ENCODE measurements at places on chromosomes 5 and 9. TPM values are rescaled to one million over a fixed set of nuclear protein-coding genes. Genes with fewer than 3 reads are reported as not detected.
A peak's percentile ranks its signal among the peaks of the same experiment; 100 is the strongest.

The PRPF4 gene
- 17.4 TPM for polyA plus RNA-seq

- DNase-seq: peak; percentile 48
Measured at GRCh38 chr9:113901221-113901688, 25.1 kb downstream of the ZNF618 start.

DNA sequence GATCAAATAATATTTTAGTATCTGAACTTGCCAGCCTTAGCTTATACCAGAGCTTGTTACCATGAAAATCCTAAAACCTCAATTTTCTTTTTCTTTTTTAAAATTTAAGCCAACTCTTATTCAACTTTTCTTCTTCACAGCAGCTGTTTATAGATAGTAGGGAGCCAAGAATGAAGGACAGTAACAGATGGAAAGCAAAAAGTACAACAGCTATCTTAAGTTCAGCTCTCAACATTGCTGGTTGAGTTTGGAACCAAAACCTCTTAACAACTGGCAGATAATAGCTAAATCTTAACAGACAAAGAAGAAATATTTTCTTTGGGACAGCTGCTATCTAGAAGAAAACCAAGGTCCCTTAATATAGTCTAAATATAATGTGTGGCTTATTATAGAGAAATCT is 74.7 kb downstream of the PJA2 start:
- no peak for DNase-seq

DNA sequence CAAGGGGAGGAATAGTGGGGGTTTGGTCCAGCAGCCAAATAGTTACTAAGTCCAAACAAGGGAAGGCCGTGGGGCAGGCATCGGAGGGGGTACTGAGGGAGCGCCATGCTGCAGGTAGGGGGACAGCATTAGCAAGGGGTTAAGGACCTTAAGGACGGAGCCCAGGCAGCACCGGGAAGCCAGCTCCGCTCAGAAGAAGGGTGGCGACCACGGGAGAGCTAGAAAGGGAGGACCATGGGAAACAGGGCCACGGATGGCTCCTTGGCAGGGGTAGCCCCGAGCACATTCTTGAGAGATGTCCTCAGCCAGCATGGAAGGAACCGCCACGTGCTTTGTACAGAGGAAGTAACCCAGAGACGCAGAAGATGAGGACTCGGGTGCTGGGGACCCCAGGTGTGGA is 76.2 kb upstream of the STXBP1 start:
- DNase-seq: no peak

DNA sequence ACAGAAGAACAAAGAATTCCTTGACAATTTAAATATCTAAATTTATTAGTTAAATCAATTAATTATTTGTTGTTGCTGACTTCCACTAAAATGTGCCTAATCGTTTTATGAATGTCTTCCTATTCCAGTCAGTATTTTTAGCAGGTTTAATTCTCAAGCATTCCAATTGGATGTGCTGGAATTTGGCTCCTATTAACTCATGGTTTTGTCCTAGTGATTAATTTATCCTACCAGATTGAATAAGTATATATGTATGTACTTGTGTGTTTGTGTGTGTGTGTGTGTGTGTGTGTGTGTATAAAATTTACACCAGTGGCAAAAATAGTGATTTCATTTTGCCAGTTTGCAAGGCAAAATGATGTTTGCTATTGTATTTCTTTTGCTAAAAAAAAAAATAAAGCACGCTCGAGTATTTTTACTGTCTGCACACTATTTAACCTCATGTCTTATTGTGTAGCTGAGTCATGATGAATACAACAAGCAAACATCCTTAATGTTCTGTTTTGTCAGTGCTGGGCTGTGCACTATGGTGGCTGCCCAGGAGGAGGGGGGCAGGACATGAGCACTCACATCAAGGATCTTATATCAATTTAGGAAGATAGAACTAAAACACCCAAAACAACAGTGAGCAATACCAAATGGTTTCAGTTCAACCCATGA is 375.5 kb downstream of the PDE4D start:
- DNase-seq: no peak

The ZNF483 gene
- 0.14 TPM for polyA plus RNA-seq

The RNF38 gene
- 7.6 TPM for polyA plus RNA-seq

The FOXD4L3 gene
- not detected for polyA plus RNA-seq

The SLC6A18 gene
- polyA plus RNA-seq: not detected

- no peak for DNase-seq
Measured at GRCh38 chr5:80958616-80959015, 1.5 kb upstream of the RASGRF2 start.

DNA sequence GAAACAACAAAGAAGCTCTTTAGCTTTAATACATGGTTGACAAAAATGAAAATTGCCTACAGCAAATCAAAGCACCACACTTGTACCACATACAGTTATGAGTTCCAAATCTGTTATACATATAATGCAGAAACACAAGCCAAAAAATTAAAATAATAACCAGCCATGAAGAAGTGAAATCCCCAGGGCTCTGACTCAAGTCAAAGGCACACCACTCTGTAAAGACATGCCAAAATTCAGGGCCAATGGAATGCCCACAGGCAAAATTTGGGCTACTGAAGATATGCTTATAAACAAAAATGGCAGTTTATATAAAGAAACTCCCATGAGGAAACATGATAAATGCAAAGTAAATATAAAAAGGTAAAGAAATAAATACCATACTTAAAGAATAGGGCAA is 29.0 kb downstream of the THBS4 start:
- no peak for DNase-seq

DNA sequence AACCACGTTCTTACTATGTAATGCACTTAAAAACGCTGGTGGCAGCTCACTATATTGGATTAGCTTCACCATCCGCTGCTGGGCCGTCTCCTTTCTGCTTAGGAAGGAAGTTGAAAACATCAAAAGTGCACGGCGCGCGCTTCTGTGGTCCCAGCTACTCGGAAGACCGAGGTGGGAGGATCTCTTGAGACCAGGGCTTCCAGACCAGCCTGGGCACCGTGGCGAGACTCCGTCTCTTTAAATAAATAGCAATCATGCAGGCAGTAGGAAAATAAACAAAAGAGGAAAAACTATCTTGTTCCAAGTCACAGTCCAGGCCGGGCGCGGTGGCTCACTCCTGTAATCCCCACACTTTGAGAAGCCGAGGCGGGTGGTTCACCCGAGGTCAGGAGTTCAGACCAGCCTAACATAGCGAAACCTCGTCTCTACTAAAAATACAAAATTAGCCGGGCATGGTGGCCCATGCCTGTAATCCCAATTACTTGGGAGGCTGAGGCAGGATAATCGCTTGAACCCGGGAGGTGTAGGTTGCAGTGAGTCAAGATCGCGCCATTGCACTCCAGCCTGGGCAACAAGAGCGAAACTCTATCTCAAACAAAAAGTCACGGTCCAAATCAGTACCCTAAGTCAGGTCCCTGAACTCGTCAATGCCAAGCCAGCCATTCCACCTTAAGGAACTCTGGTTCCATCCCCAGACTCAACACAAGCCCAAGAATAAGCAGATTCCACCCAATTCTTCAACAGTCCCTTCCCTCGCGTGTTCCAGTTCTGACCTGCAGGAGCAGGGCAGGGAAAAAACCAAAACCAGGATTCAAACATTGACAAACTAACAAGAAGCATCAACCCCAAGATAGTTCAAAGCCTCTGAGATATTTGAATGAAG is 1.0 kb upstream of the GOLGA1 start:
- peak; percentile 75 for DNase-seq

DNA sequence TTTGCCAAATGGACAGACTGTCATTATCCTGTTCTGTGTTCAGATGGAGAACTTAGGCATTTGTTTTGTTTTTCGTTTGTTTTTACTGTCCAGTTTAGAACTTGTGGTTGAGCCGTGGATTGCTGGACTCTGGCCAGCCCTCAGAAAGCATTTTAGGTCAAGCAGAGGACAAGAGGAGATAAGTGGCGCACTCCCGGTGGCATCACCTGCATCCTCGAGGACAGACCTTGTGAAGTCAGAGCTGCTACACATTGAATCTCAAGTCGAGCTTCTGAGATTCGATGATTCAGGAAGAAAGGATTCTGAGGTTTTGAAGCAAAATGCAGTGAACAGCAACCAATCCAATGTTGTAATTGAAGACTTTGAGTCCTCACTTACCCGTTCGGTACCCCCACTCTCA is 8.9 kb downstream of the MTRR start:
- no peak for DNase-seq

The CYLC2 gene
- polyA plus RNA-seq: not detected

The PCA3 gene
- polyA plus RNA-seq: 0.08 TPM

The FLT4 gene
- polyA plus RNA-seq: 12.6 TPM

DNA sequence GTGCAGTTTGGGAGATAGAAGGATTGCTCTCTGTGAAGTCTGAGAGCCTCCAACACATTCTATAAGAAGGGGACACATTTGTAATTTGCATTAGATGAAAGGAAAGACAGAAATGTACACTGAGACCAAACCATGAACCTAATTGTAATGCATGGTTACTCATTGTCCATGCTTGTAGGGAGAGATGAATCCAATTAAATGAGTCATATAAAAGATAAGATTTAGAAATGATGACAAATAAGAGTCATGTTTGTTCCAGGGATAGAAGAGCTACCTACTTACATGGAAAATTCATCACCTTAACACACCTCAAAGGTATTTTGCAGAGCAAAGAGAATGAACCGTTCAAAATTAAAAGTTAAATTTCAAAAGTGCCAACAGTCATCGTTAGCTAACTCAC is 85.1 kb downstream of the FBXL7 start:
- no peak for DNase-seq

The C9orf153 gene
- polyA plus RNA-seq: 0.02 TPM

The PCDHGA8 gene
- polyA plus RNA-seq: 0.06 TPM

The RNF130 gene
- polyA plus RNA-seq: 123 TPM

The ZNF618 gene
- 2.6 TPM for polyA plus RNA-seq

DNA sequence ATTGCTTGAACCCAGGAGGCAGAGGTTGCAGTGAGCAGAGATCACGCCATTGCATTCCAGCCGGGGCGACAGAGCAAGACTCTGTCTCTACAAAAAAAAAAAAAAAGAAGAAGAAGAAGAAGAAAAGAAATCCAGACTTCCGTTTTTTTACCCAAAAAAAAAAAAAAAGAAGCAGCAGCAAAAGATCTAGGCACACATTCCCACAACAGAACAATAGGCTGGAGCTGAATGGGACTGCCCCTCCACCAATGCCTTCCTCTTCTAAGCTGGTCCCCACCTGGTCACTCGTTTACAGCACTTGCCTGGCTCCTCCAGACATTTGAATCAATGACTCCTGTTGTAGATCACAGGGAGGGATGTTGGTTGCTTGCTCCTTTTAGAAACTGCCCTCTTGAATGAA is 1.6 kb upstream of the LMAN2 start:
- DNase-seq: no peak

GRCh38 chr5:179558932-179559283 is 8.6 kb downstream of the RUFY1 start:
- DNase-seq: peak; percentile 84

DNA sequence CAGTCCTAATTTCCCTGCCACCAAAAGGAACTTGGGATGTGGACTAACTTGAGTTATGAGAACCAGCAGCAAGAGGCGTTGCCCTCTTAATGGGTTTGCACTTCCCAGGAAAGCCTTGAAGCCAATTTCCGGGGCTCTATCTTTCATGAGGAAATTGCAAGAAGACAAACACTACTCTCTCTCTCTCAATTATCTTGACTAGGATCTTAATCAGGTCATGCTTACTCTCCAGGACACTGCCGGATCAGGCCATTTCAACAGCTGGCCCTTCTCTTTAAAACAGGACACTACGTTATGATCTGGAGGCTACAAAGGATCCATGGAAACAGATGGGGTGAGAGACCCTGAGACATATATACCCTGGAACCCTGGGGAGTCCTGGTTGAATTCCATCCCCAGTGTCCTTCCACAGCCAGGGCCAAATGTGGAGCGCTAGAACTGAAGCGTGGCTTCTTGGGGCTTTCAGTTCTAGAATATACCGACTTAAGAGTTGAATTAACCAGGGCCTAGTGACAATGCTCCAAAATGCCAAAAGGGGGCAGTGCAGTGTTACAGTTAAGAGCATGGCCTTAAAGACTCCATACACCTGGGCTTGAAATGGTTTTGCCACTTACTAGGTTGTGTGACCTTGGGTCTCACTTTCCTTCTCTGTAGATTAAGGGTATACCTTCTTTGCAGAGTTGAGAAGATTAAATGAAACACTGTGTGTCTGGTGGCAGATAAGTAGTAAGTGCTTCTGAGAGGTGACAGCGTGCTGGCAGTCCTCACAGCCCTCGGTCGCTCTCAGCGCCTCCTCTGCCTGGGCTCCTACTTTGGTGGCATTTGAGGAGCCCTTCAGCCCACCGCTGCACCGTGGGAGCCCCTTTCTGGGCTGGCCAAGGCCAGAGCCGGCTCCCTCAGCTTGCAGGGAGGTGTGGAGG is 21.1 kb downstream of the FAM219A start:
- DNase-seq: peak; percentile 87

The CD180 gene
- 2.1 TPM for polyA plus RNA-seq

The PCDHA6 gene
- 0.11 TPM for polyA plus RNA-seq

The WHRN gene
- 3.1 TPM for polyA plus RNA-seq

GRCh38 chr9:7129391-7129790 is 371.6 kb downstream of the KDM4C start:
- no peak for DNase-seq

The AGXT2 gene
- not detected for polyA plus RNA-seq

The DOCK2 gene
- 9.6 TPM for polyA plus RNA-seq

DNA sequence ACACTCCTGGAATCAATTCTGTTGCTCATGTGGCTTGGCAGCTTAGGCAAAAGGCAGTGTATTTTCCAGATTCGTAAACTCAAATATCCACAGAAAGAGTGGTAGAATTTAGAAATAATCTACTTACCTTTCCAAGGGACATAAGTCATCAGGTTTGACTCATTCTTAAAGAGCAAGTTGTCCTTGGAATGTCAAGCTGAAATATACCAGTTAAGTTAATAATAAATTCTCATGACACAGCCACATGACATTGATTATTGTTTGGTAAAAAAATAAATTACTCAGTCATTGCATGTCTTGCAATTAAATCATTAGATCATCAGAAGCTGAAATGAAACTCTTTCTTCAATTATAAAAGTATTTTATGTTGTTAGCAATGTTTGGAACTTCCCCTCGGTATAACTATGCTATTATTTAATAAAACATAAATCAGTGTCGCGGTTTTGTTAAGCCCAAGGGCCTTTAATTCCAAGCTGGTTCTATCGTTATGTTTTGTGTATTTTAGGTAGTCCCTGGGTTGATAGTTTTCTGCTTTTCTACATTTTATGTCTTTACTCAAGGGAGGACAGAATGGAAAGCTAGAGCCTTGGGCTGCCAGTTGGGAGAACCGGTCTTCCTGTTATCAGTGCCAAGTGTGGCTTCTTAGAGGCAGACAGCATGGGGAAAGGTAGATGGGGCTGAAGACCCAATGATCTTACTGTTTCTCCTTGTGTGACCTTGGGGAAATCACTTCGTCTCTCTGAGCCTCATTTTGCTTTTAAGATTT is 79.3 kb upstream of the PRLR start:
- no peak for DNase-seq

The PCDH1 gene
- polyA plus RNA-seq: 45.1 TPM

DNA sequence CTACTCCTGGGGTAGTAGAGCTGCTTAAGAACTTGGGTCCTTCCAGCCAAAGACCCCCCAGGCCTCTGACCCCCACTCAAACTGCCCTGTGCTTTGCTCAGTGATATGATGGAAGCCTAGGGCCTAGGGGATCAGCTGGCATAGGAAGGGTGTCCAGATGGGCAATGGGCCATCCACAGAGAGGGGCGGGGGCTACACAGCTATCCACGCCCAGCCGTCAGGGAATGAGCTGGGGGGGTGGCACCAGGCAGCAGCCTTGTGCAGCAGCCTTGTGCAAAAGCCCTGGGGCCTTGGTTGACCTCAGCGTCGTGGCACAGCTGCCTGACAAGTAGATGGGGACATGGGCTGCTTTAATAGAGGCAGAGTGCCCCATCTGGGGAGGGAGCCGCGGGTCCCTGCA is 43.2 kb downstream of the DAB2IP start:
- DNase-seq: no peak

- DNase-seq: no peak
Measured at GRCh38 chr9:135048046-135048757, 39.3 kb upstream of the OLFM1 start.

GRCh38 chr9:111994831-111995458 is 98.3 kb downstream of the UGCG start:
- peak; percentile 72 for DNase-seq

The ZFP62 gene
- 21.9 TPM for polyA plus RNA-seq
